Right atrium auricular region (tissue), 2 donors: ENCODE measurements at places on chromosomes 4 and X.

GRCh38 chrX:134478374-134478773 is 18.4 kb downstream of the HPRT1 start:
- DNase-seq, result no peak

DNA sequence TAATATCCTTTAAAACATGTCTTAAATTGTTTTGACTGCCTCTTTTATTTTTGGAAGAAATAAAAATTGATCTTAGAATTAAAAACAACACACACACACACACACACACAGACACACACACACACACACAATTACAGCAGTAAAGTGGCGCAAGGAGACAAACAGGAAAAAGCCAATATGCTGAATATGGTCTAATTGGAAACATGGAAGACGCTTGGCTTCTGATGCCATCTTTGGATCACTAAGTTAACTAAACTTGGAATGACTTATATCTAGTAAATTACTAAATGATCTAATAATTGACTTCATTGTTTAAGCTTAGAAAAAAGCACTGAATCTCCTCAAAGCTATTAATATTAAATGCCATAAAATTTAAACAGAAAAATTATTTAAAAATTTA is 1093.4 kb downstream of the ADGRL3 start:
- DNase-seq, result no peak

- DNase-seq, result peak; percentile 92
Measured at GRCh38 chr4:54281054-54281766, 52.1 kb downstream of the PDGFRA start.

DNA sequence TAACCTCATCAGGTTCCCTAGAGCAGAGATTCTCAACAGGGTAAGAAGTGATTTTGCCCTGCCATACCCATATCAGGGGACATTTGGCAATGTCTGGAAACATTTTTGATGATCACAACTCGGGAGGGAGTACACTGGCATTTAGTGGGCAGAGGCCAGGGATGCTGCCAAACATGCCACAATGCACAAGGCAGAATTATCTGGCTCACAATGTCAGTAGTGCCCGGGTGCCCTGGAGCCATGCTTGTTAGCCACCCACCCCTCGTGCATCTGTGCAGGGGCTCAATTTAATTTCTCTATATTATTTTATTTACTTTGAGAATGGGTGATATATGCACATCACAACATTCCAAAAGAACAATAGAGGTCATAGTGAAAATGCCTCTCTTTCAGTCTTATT is 82.0 kb upstream of the DHX15 start:
- DNase-seq, result no peak

GRCh38 chrX:12972243-12972642 is 2.7 kb upstream of the TMSB4X start:
- DNase-seq, result no peak

DNA sequence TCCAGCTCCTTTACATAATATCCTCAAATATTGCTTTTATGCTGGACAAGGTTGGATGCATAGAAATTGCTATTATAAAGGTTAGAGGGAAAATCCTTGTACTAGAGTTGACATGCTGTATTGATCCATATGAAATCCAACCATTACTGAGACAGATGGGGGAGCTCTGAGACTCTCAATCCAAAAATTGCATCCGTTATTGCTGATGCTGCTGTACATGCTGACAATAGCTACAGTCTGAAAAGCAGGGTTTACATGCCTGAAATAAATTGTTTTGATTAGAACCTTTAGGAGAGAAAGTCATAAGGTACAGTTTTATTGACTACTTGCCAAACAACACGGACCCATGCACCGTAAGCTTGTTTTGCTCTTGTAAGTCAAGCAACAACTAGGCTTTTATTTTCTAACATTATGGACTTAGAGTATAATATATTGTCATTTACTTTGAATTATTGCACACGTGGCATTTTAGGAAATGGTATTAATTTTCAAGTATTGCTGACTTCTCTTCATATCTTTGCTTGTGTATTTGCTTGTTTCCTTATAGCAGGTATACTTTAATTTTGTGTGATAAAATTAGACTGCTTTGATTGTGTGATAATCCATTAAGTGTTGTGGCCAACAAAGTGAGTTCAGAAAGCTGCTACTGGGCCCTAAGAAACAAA is 1365.2 kb downstream of the STIM2 start:
- no peak for DNase-seq

- no peak for DNase-seq
Measured at GRCh38 chr4:164989471-164989870, 12.0 kb upstream of the TRIM61 start.

- DNase-seq, result no peak
Measured at GRCh38 chr4:121789960-121790829, 10.9 kb upstream of the EXOSC9 start.

DNA sequence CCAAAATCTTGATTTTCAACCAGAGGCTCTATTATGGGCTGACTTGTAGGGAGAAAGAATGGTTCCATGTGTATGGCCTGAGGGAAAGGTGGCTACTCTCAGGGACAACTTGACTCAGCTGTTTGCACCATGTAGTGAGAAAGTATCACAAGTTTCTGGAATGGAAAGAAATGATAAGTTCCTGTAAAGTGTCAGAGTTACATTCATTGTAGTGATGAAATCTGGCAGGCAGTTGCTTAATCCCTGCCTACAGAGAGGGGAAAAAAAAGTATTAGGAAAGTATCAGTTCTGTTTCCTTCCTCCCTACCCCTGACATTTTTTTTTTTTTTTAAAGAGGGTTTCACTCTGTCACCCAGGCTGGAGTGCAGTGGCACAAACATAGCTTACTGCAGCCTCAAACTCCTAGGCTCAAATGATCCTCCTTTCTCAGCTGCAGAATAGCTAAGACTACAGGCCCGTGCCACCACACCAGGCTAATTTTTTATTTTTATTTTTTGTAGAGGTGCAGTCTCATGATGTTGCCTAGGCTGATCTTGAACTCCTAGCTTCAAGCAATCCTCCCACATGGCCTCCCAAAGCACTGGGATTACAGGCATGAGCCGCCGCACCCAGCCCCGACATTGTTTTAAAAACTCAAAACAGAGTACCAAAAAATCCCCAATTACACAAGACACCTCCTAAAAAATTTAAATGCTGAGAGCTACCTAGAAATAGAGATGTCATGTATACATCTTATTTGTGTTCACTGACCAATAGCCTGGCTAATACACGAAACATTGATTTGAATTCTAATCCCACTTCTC is 4.8 kb upstream of the FBXL5 start:
- no peak for DNase-seq

- no peak for DNase-seq
Measured at GRCh38 chr4:115152081-115152480, 38.7 kb upstream of the NDST4 start.

- DNase-seq, result no peak
Measured at GRCh38 chrX:1351981-1352714, 15.6 kb downstream of the IL3RA start.

DNA sequence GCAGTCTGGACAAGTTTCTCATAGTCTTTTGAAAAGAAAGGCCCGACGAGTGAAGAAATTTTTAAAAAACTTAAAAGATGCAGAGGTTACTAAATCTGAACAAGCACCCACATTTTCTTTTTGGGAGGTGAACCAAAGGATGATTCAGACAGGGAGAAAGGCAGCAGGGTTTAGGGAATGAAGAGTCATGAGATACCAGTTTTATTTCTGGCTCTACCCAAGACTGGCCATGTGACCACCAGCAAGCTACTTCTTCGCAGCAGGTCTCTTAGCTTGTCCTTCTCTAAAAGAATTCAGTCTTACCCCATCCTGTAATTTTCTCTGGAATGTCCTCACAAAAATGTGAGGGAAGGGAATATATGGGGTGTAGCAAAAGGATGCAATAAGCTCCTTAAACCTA is 37.6 kb downstream of the AMOT start:
- DNase-seq, result no peak
